Activated CD4-positive, alpha-beta T cell treated with anti-CD3 and anti-CD28 coated beads for 48 hours (primary cell): ENCODE measurements at places on chromosomes 7 and 10.

GRCh38 chr10:132152896-132153580 lies 33.7 kb upstream of the DPYSL4 start:
- DNase-seq, result no peak

- no peak for DNase-seq
Measured at GRCh38 chr7:70480927-70481569, 650.9 kb upstream of the GALNT17 start.

GRCh38 chr7:45984386-45985295 lies 63.6 kb upstream of the IGFBP3 start:
- DNase-seq, result no peak

DNA sequence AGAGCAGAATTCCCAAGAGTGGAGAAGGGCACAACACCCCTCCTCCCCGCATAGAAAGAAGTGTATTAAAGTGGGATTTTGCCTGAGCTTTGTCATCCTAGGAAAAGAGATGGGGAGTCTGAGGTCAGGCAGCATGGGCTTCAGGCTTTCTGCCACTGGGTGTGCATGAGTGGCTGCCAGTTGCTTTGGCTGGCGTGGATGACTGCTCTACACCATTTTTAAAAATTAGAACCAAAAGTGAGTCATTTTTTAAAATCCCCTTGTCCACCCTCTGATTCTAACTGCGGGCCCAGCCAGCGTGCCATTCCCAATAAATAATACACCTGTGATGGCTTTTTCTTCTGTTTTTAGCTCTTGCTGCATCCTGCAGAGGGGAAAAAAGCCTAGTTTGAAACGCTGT lies 13.4 kb downstream of the SLC29A3 start:
- DNase-seq, result no peak

DNA sequence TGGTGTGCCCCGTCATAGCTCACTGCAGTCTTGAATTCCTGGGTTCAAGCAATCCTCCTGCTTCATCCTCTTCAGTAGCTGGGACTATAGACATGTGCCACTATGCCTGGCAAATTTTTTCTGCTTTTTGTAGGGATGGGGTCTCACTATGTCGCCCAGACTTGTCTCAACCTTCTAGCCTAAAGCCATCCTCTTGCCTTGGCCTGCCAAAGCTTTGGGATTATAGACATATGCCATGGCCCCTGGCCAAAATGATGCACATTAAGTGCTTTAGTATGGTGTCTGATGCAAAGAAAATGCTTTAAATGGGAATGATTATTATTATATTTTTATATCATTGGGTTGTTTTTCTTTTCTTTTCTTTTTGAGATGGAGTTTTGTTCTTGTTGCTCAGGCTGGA lies 33.2 kb upstream of the VCL start:
- DNase-seq, result no peak

DNA sequence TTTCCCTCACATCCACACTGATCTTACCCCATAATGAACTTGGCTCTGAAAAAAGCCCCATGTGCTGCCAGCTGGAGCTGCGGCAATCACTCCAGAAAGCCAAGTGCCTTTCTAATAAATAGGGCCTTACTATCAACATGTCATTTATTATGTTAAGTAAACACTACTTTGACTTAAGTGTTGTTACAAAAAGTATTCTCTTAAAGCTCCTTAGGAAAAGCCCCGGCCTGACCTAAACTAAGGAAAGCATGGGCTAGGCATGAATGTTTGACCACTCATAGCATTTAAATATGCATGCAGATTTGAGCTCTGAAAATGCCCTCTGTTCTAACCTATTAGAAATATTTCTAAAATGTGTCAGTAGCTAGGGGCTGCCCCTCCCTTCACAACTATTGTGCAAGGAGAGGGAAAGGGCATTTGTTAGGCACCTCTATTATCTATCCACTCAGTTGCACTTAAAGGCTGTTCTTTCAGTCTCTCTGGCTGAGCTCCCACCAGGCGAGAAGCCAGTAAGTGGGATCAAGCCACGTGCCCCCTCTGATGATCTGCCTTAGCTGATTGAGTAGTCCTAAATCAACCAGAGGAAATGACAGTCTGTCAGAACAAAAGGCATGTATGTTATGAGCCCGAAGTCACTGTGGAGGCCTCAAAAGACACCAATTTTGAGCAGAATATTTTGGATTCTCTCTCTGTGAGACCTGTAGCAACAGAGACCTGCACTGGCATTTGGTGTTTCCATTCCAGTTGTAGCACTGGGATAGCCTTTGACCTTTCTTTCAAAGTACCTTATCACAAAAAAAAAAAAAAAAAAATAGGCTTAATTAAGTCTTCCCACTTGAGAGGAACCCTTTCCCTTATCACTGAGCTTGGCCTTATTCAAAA lies 77.1 kb downstream of the ITGB8 start:
- no peak for DNase-seq

GRCh38 chr7:116769546-116769945 lies 92.8 kb upstream of the CAPZA2 start:
- DNase-seq, result no peak

GRCh38 chr7:135490783-135491182 lies 19.1 kb downstream of the CNOT4 start:
- DNase-seq, result no peak

GRCh38 chr10:12252882-12253546 lies 57.0 kb downstream of the CDC123 start:
- peak; percentile 20 for DNase-seq

DNA sequence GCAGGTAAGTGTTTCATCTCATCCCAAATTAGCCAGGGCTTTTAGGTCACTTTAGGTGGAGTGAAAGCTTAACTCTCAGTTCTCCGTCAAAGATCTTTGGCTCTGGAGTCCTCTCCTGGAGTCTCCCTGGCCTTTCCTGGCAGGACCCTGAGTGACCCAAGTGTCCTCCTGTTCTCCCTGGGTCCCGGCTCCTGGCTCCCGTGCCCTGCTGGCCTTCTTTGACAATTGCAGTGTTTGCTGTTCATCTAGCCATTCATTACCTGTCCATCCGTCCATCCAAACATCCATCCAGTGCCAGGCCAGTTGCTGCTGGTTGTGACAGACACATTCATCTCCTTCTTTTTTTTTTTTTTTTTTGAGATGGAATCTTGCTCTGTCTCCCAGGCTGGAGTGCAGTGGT lies 6.2 kb upstream of the TPST1 start:
- no peak for DNase-seq

- no peak for DNase-seq
Measured at GRCh38 chr7:11082552-11083213, 109.0 kb downstream of the PHF14 start.

- DNase-seq, result no peak
Measured at GRCh38 chr7:157690833-157691585, 354.2 kb downstream of the DNAJB6 start.

DNA sequence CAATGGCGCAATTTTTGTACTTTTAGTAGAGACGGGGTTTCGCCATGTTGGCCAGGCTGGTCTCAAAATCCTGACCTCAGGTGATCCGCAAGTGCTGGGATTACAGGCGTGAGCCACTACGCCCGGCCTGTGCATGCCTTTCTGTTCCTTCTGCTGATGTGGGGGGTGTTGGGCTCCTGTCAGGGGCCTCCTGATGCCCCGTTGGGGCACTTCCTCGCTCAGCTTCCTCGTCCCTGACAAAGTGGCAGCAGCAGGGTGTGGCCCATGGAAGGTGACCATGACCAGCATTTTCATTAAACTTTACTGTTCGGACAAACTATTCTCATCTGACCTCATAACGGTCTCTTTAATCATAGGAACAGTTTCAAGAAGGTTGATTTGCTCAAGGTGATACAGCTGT lies 69.4 kb downstream of the TBXAS1 start:
- DNase-seq, result no peak

DNA sequence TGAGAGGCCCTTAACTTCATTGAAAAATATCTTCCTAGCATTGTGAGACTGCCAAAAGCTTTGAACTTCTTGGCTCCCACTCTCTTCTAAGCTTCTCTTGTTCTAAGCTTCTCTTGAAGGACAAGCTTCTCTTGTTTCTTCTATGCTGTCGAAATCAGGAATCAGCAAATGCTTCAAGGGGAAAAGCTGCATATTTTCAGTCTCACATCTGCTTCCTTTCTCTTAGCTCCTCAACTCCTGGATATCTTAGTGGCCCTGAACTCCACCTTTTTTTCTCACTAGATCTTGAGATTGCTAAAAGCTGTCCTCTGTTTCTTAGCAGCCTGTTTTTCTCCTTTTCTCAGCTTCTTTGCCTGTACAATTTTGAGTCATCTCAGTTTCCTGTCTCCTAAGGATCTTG lies 73.0 kb downstream of the NEUROD6 start:
- DNase-seq, result no peak

DNA sequence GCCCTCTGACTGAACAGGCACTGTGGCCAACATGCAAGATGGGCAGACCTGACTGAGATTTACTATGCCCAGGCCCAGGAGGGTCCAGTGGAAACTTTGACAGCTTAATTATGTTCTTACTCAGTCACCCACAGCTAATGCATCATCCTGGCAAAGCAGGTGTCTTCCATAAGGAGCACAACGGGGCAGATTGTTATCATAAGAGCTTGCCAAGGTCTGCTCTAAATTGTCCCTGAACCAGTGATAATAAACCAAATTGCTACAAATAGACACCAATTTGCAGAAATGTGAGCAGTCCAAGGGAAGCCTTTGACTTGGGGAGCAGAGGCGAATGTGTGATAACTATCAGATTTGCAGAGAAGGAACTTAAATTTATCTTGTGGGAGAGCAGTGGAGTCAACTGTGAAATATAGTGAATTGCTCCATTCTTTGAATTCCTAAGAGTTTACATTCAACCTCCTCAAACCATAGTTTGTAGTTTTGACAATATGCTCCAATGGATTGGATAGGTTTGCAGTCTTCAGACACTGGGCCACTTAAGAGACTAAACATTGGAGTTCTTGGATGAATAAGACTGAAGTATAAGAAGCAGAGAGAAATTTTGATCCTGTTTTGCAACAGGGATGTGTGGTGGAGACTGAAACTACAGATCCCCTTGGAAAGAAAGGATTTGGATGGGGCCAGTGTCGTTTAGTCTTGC lies 494.7 kb downstream of the CCSER2 start:
- DNase-seq, result no peak

GRCh38 chr10:110036640-110037039 lies 28.9 kb downstream of the ADD3 start:
- DNase-seq, result no peak

DNA sequence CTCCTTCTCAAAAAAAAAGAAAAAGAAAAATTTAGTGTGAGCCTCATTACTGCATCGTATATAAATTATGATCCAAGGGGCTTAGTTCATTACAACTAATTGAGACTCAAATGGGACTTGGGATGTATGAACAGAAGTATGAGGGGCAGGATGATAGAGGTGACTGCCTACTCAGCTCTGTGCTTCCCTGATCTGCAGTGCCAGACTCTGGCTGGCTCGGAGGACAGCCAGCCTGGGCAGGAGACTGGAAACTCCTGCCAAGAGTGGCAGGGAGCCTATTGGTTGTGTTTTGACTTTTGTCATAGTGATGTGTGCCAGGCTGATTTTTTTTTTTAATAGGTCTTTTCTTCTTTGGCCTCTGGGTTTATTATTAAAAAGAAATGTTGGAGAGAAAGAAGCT lies 73.8 kb upstream of the GTF2IRD1 start:
- no peak for DNase-seq

GRCh38 chr7:142592664-142593063 lies 156.6 kb upstream of the PRSS1 start:
- DNase-seq, result no peak

DNA sequence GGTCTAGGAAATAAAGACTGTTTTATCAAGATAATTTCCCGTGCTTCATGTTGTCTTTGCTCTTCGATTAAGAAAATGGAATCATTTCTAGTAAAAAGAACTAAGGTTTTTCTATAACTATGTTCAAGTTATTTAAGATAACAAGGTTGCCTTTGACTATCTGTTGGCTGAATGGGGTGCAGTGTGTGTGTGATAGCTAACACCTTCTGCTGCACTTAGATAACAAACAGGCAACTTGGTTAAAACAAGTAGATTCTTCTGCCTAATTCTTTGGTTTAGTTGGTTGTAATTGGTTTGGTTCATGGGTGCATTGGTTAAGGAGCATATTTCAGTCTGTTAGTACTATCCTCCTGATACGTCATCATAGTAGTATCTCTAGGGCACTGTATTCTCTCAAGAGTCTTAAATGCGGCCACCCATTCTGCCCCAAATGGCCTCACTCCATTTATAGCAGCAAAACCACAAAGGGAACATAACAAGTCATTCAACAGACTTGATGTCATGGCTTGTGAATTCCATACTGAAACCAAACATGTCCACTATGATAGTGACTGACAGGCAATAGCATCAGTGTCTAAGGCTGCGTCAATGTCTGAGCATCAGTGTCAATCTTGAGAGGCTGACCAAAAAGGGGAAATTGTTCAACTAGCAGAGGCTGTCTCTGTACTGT lies 55.7 kb downstream of the CCDC3 start:
- no peak for DNase-seq

DNA sequence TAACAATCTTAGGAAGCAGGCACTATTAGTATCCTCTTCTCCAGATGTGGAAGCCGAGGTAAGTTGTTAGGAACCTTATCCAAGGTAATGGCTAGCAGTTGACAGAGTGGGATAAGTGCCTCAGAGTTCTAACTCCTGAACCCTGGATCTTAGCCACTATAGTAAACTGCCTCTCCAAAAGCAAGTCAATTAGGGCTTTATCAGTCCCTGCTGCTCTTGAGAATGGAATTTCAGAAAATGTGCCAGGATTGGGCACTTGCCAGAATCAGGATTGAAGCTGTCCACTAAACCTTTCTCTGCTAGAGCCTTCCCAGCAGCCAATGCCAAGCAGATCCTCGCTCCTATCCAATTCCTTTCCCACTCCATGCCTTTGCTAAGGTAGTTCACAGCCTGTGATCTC lies 777.5 kb upstream of the POM121L12 start:
- DNase-seq, result no peak

DNA sequence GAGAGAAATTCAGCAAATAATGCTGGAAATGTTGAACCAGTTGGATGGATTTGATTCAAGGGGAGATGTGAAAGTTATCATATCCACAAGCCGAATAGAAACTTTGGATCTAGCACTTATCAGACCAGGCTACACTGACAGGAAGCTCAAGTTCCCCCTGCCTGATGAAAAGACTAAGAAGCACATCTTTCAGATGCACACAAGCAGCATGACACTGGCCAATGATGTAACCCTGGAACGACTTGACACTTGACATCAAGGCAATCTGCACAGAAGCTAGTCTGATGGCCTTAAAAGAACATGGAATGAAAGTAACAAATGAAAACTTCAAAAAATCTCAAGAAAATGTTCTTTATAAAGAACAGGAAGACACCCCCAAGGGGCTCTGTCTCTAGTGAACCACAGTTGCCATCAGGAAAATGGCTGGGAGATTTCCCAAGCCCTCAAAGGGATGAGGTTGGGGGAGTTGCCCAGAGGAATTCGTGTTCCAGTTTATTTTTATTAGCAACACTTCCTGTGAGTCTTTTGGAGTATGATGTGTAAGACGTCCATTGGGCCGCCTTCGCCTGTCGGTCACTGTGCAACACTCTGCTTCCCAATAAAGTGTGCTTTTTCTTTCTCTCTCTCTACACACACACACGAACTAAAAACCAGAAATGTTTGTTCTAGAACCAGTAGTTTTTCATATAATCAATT lies 200.0 kb downstream of the HIBADH start:
- DNase-seq, result no peak

- no peak for DNase-seq
Measured at GRCh38 chr10:49280001-49280408, 19.0 kb upstream of the C10orf71 start.

- DNase-seq, result no peak
Measured at GRCh38 chr7:2736411-2736914, 48.5 kb downstream of the AMZ1 start.

GRCh38 chr7:44615149-44615611 lies 8.8 kb downstream of the OGDH start:
- DNase-seq, result no peak

- no peak for DNase-seq
Measured at GRCh38 chr7:123972045-123972444, 47.0 kb downstream of the SPAM1 start.
